Right cardiac atrium (tissue), 5 donors: ENCODE measurements at places on chromosomes 12 and 14. TPM values are rescaled to one million over a fixed set of nuclear protein-coding genes. Genes with fewer than 3 reads are reported as not detected.

- no peak for DNase-seq
These were observed 439 bp upstream of the ANAPC5 start for GRCh38 chr12:121352682-121353018.

DNA sequence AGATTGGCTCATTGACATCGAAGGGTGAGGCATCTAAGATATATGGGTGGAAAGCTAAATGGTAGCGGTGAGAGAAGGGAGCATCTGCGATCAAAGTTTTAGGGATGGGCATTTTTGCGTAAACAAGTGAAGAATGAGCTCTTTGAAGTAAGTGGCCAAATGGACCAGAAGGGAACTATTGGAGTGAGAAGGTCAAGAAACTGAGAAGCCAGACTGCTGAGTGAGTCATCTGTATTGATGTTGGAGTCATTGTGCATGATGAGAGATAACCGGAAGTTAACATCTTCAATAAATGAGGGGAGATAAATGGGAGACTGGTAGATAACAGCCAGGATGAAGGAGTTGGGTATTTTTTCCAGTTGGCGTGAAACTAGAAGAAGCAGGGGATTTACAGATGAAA, 271.9 kb upstream of the PDE3A start:
- DNase-seq, result no peak

DNA sequence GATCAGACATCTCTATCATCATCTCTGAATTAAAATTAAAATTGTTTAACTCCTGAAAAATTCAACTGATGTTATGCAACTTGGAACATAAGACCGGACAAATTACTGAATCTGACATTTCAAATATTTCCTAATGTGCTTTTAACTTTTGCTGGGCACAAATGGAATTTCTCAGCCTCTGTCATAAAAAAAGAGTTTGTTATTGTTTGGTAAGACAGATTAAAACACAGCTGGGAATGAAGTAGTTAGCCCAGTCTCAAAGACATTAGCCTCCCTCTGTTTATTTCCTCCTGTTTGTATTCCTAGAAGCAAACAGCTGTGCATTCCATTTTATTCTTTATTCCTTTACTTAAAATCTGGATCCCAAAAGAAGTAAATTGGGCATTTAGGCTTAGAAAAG, 29.4 kb downstream of the PLEKHA5 start:
- DNase-seq, result no peak

DNA sequence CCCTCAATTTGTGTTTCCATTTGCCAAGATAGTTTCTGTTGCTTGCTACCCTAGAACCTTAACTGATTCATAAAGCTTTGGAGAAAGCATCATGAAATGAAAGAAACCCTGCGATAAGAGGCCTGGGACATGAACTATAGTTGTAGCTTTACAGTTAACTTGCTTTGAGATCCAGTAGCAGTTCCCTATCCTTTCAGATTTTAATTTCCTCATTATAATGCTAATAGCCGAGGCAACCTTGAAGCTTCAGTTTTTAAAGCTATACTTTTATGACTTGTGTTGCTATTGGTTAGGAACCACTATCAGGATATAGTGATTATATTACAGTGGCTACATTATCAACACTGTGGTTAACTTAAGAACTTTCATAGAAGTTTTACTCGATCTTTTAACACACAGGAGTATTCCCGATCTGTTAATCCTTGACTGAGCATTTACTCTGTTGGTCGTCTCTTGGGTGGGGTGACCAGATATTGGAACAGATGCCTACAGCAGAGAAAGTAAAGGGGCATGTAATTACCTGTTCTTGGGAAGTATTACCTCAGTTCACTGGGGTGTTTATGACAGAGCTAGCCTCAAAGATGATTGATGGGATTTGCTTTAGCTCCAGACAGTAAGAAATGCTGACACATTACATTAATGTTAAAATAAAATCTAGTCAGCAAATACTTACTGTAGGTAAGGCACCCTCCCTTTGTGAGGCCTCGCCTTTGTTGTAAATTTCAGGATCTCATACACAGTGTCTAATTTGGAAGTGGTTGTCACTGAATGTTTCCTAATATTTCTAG, 86.2 kb upstream of the CSRP2 start:
- DNase-seq, result no peak

Gene IPO8
- total RNA-seq, result 30.8 TPM
